ENCODE measurements at places on chromosomes 2 and 18.
A peak's percentile ranks its signal among the peaks of the same experiment; 100 is the strongest.

- DNase-seq = peak; percentile 87
These were observed 175.6 kb downstream of the GLI2 start for GRCh38 chr2:120910956-120911951.

- DNase-seq = no peak
These were observed 537.9 kb upstream of the LRATD1 start for GRCh38 chr2:14094592-14094991.

- no peak for DNase-seq
These were observed 891.6 kb upstream of the ZEB2 start for GRCh38 chr2:145411493-145411892.

GRCh38 chr2:181051861-181052522 is 71.6 kb downstream of the UBE2E3 start:
- DNase-seq = no peak

GRCh38 chr2:166125557-166125956 is 2.3 kb downstream of the SCN1A start:
- no peak for DNase-seq

GRCh38 chr2:226020956-226021355 is 621.4 kb downstream of the NYAP2 start:
- DNase-seq = no peak

- no peak for DNase-seq
These were observed 10.0 kb downstream of the FOXI3 start for GRCh38 chr2:88442473-88442872.

DNA sequence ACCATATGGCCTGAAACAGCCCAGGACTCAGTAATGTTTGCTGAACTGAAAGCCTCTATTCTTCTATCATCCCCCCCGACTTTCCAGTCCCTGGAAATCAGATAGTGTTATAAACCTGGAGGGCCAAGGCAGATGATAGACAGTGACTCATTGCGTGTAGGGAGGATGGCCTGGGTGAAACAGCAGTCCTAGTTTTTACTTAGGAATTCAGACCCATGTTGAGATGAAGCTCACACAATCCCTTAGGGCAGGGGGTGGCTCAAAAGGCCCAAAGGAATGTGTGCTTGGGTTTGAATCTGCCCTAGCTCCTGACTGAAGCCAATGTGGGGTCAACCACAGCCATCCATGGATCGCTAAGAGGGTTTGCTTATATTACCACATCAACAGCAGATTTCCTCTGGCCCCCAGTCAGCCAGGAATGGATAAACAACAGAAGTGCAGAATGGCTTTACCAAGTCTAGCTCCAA is 43.9 kb upstream of the STPG4 start:
- DNase-seq = peak; percentile 99

DNA sequence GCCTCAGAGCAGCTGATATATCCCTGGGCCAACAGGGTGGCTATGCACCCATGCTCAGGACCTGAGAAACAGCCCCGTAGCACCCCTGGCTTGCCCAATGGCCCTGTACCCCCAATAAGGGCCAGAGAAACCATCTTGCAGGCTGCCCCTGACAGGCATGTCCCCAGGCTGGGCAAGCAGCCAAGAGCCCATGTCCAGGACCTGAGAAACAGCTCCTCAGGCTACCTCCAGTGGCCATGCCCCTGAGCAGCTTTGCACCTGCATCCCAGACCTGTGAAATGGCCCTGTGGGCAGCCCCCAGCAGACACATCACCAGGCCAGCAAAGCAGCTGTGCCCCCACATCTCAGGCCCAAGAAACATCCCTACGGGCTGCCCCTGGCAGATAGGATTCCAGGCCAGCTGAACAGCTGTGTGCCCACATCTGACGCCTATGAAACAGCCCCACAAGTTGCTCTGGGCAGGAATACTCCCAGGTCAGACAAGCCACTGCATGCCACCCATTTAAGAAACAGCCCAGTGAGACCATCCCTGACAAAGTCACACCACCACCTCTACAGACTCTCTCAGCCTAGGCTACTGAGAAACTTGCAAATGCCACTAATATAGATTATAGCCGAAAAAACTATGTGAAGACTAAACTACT is 84.1 kb downstream of the TMEM237 start:
- DNase-seq = no peak

- no peak for DNase-seq
These were observed 51.1 kb downstream of the DSC3 start for GRCh38 chr18:30991397-30991796.

GRCh38 chr18:49024804-49025421 is 74.1 kb upstream of the SMAD7 start:
- DNase-seq = no peak

- no peak for DNase-seq
These were observed 59.2 kb downstream of the CSRNP3 start for GRCh38 chr2:165528691-165529090.

- no peak for DNase-seq
These were observed 600.1 kb upstream of the FSHR start for GRCh38 chr2:49754381-49754780.

DNA sequence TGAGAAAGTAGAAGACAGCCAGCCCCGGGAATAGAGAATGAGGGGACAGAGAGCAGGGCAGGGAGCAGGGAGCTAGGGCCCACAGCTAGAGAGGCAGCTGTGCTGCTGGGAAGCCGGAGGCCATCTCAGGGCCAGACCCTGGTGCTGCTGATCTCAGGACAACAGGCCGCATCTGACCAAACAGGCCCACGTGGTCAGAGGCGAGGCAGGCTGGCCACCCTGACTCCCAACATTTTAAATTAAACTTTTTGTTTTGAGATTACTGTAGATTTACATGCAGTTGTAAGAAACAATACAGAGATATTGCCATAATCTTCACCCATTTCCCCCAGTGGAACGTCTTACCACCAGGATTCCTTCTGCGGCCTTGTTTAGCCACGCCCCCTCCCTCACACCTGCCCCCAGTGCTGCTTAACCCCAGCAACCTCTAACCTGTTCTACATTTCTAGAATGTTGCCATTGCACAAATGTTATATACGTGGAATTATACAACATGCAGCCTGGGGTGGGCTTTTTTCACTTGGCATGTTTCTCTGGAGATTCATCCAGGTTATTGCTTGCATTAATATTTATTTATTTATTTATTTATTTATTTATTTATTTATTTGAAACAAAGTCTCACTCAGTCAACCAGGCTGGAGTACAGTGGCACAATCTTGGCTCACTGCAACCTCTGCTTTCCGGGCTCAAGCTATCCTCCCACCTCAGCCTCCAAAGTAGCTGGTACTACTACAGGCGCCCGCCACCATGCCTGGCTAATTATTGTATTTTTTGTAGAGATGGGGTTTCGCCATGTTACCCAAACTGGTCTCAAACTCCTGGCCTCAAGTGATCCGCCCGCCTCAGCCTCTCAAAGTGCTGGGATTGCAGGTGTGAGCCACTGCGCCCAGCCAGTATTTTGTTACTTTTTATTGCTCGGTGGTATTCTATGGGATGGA is 48.6 kb upstream of the GPR17 start:
- no peak for DNase-seq

DNA sequence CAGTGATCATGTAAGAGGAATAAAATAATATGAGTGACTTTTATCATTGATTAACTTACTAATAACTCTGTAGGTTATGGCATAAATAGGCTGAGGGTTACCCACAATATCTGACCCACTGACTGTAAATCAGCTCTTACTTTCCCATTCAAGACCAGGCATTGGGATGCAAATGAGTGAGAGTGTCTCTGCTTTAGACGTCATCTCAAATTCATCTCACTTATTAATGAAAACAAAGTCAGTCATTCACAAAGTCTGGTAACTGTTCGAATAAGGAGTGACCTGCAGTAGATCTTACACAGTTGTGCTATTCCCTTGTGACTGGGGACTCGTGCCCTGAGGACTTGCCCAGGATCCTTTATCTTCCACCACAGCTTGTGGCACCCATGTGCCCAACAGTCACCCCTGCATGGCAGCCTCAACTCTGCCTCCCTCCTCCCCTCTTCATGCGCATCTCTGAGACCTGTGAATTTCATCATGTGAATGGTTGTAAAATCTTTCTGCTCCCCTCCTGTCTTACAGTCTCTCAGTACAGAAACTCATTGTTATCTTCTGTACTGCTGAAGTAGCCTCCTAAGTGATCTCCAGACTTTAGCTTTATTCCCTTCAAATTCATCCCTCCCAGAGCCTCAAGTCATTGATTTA is 131.4 kb downstream of the ARHGAP28 start:
- DNase-seq = no peak

GRCh38 chr2:36567711-36568408 is 30.1 kb downstream of the FEZ2 start:
- DNase-seq = no peak

DNA sequence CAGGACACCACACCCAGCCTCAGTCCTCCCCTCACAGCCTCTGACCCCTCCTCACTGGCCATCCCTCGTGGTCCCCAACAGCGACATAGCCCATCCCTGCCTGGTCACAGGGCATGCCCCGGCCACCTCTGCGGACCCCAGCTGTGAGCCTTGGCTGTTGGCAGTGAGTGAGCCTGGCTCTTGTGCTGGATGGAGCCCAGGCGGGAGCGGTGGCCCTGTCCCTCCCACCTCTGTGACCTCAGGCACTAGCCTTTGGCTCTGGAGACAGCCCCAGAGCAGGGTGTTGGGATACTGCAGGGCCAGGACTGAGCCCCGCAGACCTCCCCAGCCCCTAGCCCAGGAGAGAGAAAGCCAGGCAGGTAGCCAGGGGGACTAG is 7.9 kb downstream of the DES start:
- no peak for DNase-seq

GRCh38 chr2:152336119-152336853 is 1.3 kb downstream of the FMNL2 start:
- peak; percentile 67 for DNase-seq

DNA sequence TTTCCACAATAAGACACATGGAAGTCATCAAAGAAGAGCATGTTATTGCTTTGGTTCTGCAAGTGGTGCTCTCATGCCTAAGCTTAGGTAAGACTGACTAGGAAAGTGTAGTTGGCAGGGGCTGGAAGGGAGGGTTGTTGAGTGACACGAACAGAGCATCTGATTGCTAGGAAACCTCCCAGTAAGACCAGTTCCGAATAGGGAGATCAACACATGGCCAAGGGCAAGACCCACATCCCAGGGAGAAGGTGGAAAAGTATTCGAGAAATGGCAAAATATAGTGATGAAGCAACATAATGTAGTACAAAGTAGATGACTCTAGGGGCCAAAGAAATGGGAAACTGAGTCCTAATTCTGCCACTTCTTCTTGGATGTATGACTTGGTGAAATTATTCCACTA is 33.8 kb upstream of the FMNL2 start:
- no peak for DNase-seq

- DNase-seq = no peak
These were observed 186.8 kb upstream of the DLGAP1 start for GRCh38 chr18:4641771-4642368.

- no peak for DNase-seq
These were observed 82.2 kb upstream of the GPC1 start for GRCh38 chr2:240353086-240353798.

GRCh38 chr2:11582862-11583752 is 49.3 kb downstream of the GREB1 start:
- peak; percentile 70 for DNase-seq

DNA sequence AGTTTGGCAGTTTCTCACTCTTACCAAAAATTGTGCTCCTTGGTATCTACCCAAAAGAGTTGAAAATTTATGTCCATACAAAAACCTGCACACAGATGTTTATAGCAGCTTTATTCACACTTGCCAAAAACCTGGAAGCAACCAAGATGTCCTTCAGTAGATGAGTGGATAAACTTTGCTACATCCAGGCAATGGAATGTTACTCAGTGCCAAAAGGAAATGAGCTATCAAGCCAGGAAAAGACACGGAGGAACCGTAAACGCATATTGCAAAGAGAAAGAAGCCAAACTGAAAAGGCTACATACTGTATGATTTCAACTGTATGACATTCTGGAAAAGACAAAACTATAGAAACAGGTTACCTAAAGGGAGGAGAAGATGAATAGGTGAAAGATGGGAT is 36.1 kb downstream of the TMEM163 start:
- DNase-seq = peak; percentile 33

DNA sequence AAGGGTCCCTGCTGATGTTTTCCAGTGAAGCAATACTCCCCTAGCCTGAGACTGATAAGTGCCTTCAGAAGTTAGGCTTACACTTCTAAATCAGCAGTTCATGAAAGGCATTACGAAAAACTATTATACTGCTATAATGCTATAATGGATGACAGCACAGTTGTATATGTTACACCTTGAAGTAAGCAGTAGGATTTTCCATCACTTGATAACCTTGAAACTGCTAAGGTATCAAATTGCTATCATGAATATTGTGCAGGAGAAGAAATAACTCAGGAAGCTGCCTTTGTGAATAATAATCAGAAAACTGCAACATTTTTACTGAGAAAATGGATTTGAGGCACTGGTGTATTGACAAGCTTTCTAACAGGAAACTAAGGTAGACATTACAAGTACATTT is 142.3 kb downstream of the HNMT start:
- DNase-seq = no peak

- no peak for DNase-seq
These were observed 372.2 kb downstream of the DSEL start for GRCh38 chr18:67144329-67144728.

DNA sequence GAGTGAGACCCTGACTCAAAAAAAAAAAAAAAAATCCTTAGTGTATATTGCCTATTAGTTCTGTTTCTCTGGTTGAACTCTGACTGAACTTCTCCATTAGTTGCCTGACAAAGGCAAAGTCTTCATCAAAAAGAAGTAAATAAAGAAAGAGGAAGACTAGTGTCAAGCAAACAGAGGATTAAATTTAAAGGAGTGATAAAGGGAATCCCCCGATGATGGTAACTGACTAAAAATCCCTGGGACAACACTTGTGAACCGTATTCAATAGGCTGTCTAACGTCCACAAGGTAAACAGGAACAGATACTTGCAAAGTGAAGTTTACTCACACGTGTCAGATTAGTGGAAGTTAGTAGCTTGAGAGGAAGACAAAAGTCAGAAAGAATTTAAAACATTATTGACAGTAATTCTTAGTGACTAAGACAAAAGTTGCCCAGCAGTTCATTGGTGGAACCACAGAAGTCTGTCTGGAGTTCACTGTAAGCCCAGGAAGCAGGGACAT is 26.2 kb upstream of the SPOPL start:
- no peak for DNase-seq

GRCh38 chr2:50680646-50681045 is 351.3 kb downstream of the NRXN1 start:
- no peak for DNase-seq

GRCh38 chr2:64317707-64318475 is 136.1 kb upstream of the LGALSL start:
- DNase-seq = no peak

All from Daoy (cell line).